ENCODE measurements at places on chromosomes 6 and 20. TPM values are rescaled to one million over a fixed set of nuclear protein-coding genes. Genes with fewer than 3 reads are reported as not detected.
A peak's percentile ranks its signal among the peaks of the same experiment; 100 is the strongest.

DNA sequence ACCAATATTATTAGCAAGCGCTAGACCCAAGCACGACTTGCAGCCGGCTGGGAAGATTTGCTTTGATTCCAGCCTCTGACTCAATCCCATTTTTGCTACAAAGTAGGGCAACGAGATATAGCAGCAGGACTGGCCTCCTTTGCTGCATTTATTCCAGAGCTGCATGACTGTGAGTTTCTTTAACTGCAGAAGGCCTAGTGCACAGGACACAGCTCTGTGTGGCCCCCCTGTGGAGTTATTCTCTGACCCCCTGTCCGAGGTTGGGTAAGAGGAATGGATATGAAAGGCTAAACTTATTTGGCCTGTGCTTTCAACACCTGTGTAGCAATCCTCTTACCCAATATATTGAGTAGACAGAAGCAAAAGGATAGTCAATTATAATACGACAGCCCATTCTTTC is 133.3 kb upstream of the SPTLC3 start:
- DNase-seq, result peak; percentile 53

TREM1 gene
- 0.25 TPM for total RNA-seq

DNA sequence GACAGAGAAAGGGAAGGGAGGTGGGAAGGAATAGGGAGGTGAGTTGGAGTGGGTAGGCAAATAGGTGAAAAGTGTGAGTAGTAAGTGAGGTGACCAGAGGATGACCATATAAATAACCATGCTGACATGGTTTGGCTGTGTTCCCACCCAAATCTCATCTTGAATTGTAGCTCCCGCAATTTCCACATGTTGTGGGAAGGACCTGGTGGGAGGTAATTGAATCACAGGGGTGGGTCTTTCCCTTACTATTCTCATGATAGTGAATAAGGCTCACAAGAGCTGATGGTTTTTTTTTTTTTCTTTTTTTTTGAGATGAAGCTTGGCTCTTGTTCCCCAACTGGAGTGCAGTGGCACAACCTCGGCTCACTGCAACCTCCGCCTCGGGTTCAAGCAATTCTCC is 21.5 kb upstream of the SMIM13 start:
- DNase-seq, result no peak

DNA sequence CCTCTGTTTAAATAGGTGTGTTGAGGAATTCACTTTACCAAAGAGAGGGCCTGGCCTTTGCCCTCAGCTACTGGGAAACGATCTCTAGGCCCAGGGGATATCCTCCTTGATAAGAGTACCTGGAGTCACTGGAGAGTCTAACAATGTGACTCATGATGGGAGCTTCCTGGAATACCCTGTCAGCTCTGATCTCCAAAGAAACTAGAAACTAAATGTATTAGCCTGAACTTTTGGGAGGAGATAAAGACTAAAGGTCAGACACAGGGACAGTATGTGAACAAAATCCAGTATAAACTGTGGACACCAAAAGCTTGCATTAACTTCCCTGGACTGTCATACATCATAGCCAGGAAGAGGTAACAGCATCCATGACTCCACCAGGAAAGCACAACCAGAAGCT is 148.5 kb downstream of the RNGTT start:
- DNase-seq, result no peak

GRCh38 chr6:167687116-167687725 is 139.5 kb upstream of the AFDN start:
- DNase-seq, result no peak

MYCT1 gene
- total RNA-seq, result 3.3 TPM

TULP4 gene
- 27.1 TPM for total RNA-seq

GRCh38 chr6:128438393-128438792 is 82.0 kb downstream of the PTPRK start:
- no peak for DNase-seq

CCN6 gene
- total RNA-seq, result not detected

DNA sequence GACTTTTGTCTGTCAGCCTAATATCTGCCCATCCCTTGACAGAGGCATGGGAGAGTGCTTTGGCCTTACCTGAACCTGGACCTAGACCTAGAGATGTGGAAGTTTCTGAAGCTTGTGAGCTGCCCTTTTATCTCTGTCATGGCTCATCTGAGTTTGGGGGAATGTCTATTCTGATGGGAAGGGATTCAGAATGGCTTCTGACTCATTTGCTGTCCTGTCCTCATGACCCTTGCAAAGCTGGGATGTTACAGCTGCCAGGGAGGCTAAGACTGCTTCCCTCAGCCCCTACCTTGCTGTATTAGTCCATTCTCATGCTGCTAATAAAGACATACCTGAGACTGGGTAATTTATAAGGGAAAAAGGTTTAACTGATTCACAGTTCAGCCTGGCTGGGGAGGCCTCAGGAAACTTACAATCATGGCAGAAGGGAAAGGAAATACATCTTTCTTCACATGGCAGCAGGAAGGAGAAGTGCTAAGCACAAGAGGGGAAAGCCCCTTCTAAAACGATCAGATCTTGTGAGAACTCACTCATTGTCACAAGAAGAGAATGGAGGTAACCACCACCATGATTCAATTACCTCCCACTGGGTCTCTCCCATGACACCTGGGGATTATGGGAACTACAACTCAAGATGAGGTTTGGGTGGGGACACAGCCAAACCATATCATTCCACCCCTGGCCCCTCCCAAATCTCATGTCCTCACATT is 252.2 kb downstream of the ERMARD start:
- no peak for DNase-seq

GSTA3 gene
- not detected for total RNA-seq

DNA sequence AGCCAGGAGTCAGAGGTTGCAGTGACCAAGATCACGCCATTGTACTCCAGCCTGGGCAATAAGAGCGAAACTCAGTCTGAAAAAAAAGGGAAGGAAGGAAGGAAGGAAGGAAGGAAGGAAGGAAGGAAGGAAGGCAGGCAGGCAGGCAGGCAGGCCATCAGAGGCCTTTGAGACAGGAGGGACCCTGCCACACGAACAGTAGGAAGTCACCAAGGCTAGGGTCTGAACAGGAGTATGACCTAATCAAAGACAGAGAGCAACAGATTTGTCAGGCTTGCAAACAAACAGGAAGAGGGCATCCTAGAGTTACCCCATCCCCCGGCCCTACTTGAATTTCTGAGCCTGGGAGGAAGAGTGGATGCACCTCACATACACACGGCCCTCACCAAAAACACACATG is 67.1 kb downstream of the FGD2 start:
- DNase-seq, result no peak

DNA sequence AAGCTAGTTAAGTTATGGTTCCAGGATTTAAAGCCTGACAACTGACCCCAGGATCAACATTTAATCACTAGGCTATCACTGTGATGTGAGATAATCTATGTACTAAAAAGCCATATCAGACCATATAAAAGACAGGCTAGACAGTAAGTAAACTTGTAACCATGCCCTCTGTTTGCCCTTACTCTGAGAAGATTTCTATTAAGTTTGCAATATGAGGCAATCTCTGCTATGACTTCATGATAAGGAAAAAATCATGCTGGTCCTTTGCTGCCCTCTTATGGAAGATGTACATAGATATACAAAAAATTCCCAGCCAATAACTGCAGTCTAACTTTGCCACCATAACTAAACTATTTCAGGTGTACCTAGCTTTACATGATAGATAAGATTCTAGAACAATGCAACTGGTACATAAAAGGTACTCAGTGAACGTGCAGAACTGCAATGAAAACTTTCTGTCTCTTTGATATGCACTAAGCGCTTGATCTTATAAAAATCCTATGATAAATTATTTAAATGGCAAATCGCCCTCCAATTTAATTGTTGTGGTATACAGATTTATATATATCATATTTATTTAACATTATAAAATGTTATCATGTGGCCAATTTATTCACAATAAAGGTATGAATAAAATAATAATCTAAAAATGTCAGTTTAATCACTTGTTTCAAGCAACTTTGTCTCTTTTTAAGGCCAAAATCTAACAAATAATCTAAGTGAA is 70.5 kb downstream of the FAM217A start:
- DNase-seq, result no peak

- DNase-seq, result no peak
Measured at GRCh38 chr6:161214722-161215121, 59.1 kb downstream of the AGPAT4 start.

DNA sequence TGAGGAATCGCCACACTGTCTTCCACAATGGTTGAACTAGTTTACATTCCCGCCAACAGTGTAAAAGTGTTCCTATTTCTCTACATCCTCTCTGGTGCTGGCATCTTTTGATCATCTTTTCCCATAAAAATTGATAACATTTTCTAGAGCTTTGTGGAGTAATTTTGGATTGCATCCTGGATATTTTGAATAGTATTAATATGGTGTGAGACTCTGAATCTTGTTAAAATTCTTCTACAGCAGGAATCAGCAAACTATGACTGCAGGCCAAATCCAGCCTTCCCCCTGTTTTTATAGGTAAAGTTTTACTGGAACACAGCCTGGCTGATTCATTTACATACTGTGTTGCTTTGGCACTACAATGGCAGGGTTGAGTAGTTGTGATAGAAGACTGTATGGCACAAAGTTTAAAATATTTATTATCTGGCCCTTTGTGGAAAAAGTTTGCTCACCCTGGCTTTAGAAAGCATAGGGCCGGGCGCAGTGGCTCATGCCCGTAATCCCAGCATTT is 15.0 kb upstream of the RNF8 start:
- no peak for DNase-seq

GRCh38 chr20:7693761-7694160 is 246.5 kb downstream of the HAO1 start:
- no peak for DNase-seq

DNA sequence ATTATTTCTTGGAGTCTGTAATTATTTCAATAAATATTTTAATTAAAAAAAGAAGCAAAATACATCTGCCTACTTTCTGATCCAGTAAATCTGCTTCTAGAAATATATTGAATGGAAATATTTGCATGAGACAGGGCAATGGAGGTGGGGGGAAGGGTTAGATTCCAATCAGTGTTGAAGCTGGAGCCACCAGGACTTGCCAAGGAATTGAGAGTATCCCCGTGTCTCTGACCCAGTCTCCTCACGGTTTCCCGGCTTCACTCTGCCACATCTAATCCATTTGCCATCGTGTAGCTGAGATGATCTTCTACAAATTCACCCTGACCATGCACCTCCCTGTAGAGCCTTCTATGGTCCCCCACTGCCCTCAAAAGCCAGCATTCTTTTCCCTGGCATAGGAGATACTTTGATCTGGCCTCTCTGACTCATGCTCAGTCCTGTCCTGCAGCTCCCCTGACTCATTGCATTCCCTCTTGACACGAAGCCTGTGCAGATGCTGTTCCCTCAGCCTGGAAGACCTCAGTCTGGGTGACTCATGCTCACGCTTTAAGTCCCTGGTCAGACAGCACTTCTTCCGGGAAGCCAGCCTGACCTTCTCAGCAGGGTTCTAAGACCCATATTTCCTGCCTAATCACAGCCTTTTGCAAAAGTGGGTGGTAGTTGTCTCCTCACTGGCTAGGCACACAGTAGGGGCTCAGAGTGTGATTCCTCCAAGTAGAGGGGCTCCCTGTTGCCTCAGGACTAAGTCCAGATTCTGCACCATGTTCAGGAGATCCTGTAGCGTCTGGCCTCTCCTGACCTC is 23.0 kb upstream of the FKBP1A start:
- no peak for DNase-seq

ZSCAN23 gene
- 0.40 TPM for total RNA-seq

DNA sequence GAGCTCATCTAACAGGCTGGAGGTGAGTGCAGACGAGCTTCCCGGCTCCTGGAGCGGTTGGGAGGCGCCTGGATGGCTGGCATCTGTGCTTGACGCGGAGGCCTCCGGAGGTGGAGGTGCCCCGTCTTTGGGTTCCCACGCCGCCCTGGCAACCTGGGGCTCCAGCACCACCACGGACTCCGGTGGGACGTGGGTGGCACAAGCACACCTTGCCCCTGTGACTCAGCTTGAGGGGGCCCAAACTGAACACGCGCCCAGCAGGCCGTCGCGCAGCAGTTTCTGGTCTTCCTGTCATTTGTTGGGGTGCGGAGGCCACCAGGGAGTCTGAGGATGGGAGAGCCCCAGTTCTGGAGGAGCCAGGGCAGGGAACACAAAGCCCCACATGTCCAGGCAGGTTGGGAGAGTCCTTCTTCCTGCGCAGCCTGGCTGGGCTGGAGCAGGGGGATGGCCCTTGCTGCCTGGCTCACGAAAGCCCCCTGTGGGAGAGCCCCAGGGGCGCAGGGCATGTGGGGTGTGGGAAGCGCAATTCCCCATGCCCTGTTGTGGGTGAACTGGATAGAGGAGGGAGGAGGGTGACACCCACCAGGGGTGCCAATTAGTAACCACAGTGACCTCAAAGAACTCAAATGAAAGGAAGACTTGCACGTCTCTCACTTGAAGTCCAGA is 1378.6 kb upstream of the DEFB115 start:
- DNase-seq, result peak; percentile 43

- DNase-seq, result no peak
Measured at GRCh38 chr6:83884523-83884922, 25.0 kb downstream of the CYB5R4 start.

GRCh38 chr20:37789408-37789807 is 95.6 kb downstream of the CTNNBL1 start:
- DNase-seq, result no peak

DNA sequence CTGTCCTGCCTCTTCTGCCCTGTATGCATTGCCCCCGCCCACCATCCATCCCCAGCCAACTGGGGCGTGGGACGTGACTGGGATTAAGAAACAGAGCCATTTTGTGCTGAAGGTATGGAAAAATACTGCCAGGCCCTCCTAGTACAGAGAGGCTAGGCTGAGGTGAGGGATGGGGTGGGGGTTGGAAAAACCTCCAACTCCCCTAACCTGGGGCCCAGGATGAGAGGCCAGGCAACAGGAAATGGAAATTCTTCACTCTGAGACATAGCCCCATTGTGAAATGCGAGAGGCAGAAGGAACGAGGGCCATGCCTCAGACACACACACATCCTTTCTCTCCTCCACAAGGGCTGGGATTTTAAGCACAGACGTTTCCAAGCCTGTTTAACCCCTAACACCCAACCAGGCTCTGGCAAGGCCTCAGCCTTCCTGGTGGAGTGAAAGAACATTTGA is 19.9 kb downstream of the KCNK5 start:
- no peak for DNase-seq

GMPR gene
- total RNA-seq, result 4.3 TPM

DNA sequence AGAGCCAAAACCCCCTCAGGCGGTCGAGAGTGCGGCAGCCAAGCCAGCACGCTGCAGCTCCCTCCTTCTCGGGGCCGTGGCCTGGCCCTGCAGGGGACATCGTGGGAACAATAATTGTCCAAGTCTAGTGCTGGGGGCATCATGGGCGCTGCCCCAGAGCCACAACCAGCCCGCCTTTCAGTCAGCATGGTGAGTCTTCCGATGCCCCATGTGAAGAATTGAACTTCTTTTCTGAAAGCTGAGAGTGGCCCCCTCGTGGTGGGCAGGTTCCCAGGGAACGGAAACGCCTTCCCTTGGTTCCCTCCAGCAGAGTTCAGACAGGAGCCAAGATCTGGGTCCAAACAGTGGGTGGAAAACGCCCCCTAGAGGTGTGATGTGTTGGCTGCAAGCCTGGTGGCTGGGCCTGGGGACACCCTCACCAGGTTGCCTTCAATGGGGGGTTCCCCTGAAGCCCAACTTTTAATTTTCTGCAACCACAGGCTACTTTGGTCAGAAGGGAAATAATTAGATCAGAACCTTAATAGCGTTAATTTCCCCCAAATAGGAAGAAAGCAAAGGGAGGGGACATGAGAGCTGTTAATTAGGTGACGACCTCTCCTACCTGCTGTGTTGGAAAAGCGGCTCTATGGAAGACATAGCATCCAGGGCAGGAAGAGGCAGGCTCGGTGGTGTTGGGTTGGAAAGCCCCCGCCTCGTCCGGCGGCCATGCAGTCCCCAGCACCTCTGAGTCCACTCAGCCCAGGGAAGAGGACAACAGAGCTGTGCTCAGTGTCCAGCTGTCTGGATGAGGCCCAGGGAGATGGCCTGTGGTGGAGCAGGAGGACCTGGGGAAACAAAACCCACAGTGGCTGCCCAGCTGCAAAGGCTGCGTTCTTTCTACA is 4.7 kb upstream of the MRGBP start:
- peak; percentile 86 for DNase-seq
